ENCODE measurements at places on chromosomes 2 and 18.
A peak's percentile ranks its signal among the peaks of the same experiment; 100 is the strongest.

GRCh38 chr2:44912660-44913059 is 28.8 kb upstream of the SIX3 start:
- no peak for DNase-seq

GRCh38 chr18:2570772-2571199 is 519 bp downstream of the METTL4 start:
- peak; percentile 89 for DNase-seq

DNA sequence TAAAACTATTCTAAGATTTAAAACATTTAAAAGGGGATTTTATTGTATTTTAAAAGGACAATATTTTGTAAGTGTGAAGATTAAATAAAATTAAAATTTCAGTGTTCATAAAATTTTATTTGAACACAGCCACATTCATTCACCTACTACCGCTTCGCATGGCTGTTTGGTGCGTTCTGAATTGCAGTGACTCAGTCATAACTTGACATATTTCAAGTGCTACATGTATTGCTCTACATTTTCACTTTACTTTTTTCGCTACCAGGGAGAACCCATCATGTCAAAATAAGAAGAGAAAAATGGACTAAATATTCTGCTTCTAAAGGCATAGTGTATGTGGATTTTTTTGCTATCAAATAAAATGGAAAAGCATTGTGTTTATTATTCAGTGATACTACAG is 8.7 kb downstream of the PTH2R start:
- DNase-seq = no peak

GRCh38 chr2:164186591-164186990 is 434.7 kb downstream of the GRB14 start:
- DNase-seq = no peak

DNA sequence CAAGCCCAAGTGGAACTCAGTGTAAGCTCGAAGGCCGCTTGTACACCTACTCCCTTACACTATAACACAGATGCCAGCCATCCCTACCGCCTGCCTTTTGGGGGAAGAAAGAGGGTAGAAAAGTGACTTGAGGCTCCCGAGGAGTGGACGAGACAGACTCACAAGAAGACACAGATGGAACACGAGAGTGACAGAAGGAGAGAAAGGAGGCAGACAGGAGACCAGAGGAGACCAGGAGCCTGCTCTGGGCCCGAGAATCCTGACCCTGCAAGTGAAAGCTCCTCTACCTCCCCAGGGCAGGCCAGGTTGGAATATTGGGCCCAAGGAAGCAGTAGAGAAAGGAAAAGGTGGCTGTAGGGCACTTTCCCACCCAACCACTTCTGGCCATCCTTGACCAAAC is 23.4 kb upstream of the TNS1 start:
- peak; percentile 40 for DNase-seq

DNA sequence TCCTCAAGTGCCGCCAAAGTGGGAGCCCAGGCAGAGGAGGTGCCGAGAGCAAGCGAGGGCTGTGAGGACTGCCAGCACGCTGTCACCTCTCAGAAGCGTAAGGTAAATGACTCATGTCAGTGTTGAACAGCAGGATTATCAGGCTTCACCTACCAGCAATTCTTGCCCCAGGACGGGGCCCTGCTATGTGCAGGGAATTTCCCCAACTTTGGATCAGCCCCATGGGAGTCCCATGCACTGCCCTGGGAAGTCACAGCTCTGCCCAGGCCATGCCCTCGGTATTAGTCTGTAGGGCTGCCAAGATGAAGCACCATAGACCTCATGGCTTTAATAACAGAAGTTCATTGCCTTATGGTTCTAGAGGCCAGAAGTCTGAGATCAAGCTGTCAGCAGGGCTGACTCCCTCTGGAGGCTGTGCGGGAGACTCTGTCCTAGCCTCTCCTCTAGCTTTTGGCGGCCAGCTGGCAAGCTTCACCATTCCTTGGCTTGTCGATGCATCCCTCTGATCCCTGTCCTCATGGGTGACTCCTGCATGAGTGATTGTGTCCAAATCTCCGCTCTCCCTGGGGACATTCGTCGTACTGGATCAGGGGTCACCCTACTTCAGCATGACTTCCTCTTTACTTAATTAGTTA is 55.9 kb downstream of the TRPM8 start:
- no peak for DNase-seq

- DNase-seq = no peak
Measured at GRCh38 chr18:2407961-2408360, 163.3 kb downstream of the METTL4 start.

Data from left forelimb (tissue), 1 donor.